Activated CD8-positive, alpha-beta T cell treated with anti-CD3 and anti-CD28 coated beads for 36 hours (primary cell): ENCODE measurements at places on chromosomes 11 and 22. TPM values are rescaled to one million over a fixed set of nuclear protein-coding genes. Genes with fewer than 3 reads are reported as not detected.

- H3K4me1 ChIP-seq: peaks cover 20% of the 10 kb centered on the region
- no peak overlapping the region for H3K4me3 ChIP-seq
- H3K27me3 ChIP-seq: no peaks in the 10 kb centered on the region
Measured at GRCh38 chr11:16799221-16799620, 60.8 kb downstream of the C11orf58 start.

GRCh38 chr11:82718821-82719220 is 14.8 kb downstream of the FAM181B start:
- no peaks in the 10 kb centered on the region for H3K36me3 ChIP-seq
- no peak for DNase-seq
- peaks cover 1% of the 10 kb centered on the region for H3K27me3 ChIP-seq
- H3K4me3 ChIP-seq: no peak overlapping the region

DNA sequence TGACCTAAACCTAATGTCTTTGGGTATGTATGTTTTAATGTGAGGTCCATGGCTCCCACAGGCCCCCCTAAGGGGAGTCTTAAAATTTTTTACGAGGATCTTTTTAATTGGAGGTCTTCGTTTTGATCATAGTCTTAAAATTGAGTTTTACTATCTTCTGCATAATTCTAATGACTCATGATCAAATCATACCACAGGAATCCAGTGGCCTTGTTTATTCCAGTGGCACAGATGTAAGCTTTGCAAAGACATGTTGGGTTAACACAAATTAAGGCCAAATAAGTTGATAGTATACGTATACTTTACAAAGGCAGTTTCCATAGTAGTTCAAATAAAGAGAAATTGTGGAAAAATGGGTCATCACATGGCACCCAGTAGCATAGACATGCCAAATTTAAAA is 33.9 kb upstream of the FJX1 start:
- no peaks in the 10 kb centered on the region for H3K36me3 ChIP-seq
- no peaks in the 10 kb centered on the region for H3K4me1 ChIP-seq
- H3K27me3 ChIP-seq: peaks cover 39% of the 10 kb centered on the region
- no peak for DNase-seq
- no peak overlapping the region for H3K4me3 ChIP-seq
- H3K27ac ChIP-seq: no peak overlapping the region

DNA sequence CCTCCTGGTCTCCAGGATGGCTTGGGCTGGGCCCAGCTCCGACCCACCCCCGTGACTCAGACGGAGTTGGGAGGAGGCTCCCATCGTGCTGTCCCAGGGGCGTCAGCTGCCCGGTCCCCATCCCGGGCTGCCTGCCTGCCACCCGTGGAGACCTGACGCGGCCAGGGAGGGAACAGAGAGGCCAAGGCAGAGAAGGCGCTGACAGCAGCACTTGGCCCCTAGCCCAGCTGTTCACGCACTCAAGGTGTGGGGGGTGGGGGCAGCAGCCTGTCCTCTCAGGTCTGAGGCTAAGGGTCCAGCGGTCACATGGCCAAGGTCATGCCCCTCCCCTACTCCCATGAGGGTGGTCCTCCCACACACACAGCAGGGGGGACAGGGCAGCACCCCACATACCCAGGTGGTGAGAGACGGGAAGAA is 48.6 kb downstream of the ELFN2 start:
- H3K4me1 ChIP-seq: no peaks in the 10 kb centered on the region
- peaks cover 12% of the 10 kb centered on the region for H3K27me3 ChIP-seq
- no peaks in the 10 kb centered on the region for H3K36me3 ChIP-seq
- no peak overlapping the region for H3K27ac ChIP-seq
- no peak for DNase-seq

- H3K4me3 ChIP-seq: no peak overlapping the region
- H3K27ac ChIP-seq: no peak overlapping the region
- H3K36me3 ChIP-seq: no peaks in the 10 kb centered on the region
- peak; percentile 7 for DNase-seq
Measured at GRCh38 chr11:62508336-62509058, 38.1 kb downstream of the AHNAK start.

DNA sequence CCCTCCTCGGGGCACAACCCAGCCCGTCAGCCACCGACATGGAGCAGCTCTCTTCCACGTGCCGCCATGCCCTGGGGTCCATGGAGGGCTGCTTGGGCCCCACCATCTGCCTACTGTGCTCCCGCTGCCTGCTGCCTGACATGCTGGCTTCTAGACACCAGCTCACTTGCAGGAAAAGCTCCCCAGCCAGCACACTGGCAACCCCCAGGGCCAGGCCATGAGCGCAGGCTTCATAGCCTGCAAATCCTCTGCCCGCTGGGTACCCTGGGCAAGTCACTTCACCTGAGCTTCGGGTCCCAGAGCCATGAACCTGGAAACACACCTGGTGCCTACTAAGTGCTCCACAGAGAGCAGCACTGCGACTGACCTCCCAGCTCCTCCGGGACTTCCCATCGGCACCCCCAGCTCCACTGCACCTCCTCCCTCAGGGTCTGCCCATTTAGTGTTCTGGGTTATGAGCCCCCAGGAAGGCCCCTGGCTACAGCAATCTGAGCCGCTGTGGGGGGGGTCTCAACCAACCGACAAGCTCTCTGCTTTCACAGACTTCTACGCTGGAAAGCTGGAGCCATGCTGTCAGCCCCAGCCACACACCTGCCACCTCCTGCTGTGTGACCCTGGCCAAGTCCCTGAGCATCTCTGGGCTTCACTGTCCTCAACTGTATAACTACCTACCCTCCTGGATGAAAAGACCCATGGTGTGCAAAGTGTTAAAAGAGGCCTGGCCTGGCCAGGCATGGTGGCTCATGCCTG is 139.2 kb downstream of the CRYBB2 start:
- no peak overlapping the region for H3K4me3 ChIP-seq
- no peaks in the 10 kb centered on the region for H3K27me3 ChIP-seq
- H3K4me1 ChIP-seq: no peaks in the 10 kb centered on the region
- DNase-seq: no peak
- H3K27ac ChIP-seq: no peak overlapping the region

GRCh38 chr11:96278039-96278897 is 64.7 kb downstream of the MAML2 start:
- no peaks in the 10 kb centered on the region for H3K27me3 ChIP-seq
- H3K4me1 ChIP-seq: peaks cover 64% of the 10 kb centered on the region
- peak overlapping the region; percentile 62 for H3K27ac ChIP-seq
- H3K36me3 ChIP-seq: peaks cover 14% of the 10 kb centered on the region
- peak overlapping the region; percentile 3 for H3K4me3 ChIP-seq

DNA sequence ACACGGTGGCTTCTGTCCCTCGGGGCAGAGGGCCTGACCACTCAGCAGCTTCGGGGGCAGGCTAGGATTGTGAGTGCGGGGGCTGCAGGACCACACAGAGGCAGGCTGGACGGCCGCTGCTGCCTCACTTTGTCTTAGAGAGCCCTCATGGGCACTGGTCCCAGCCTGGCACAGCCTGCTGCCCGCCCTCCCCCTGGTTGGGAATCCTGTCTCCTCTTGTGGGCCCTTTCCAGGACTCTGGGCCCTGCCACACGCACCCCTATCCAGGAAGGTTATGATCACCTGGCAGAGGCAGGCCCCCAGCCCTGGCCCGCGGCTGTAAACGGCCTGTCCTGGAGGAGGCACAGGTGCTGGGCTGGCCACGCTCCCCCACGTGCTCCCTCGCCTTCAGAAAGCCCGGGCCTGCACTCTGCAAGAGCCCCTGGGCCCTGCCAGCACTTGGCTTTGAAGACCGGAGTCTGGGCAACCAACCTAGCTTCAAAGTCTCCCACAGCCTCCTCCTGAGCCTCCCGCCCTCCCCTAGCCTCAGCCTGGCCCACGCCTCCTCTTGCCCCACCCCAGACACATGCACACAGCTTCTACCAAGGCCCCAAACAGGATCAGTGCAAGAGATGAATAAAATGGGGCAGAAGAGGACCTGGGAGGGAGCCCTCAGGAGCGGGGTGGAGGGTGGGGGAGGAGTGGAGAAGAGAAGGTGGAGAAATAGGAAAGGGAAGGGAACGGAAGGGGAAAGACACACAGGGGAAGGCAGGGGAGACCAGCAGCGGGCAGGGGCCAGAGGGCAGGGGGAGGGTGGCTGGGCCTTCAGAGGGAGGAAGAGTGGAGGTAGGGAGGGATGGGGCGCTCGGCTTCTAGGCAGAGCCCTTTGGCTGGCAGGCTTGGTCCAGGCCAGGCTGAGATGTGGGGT is 31.0 kb downstream of the SYT7 start:
- DNase-seq: no peak
- H3K4me3 ChIP-seq: no peak overlapping the region

- H3K27me3 ChIP-seq: no peaks in the 10 kb centered on the region
- no peak overlapping the region for H3K4me3 ChIP-seq
- no peak for DNase-seq
- no peak overlapping the region for H3K27ac ChIP-seq
Measured at GRCh38 chr22:29328055-29328454, 12.6 kb upstream of the RASL10A start.

- H3K27me3 ChIP-seq: no peaks in the 10 kb centered on the region
- H3K4me1 ChIP-seq: peaks cover 16% of the 10 kb centered on the region
- H3K4me3 ChIP-seq: no peak overlapping the region
- H3K27ac ChIP-seq: no peak overlapping the region
Measured at GRCh38 chr11:14422052-14422813, 63.2 kb upstream of the RRAS2 start.

GRCh38 chr11:112285841-112286311 is 25.2 kb upstream of the PLET1 start:
- H3K27ac ChIP-seq: no peak overlapping the region
- H3K36me3 ChIP-seq: no peaks in the 10 kb centered on the region
- DNase-seq: no peak
- H3K4me1 ChIP-seq: peaks cover 13% of the 10 kb centered on the region
- H3K27me3 ChIP-seq: peaks cover 2% of the 10 kb centered on the region

- H3K27me3 ChIP-seq: no peaks in the 10 kb centered on the region
- H3K27ac ChIP-seq: no peak overlapping the region
- DNase-seq: no peak
- no peak overlapping the region for H3K4me3 ChIP-seq
- peaks cover 15% of the 10 kb centered on the region for H3K36me3 ChIP-seq
Measured at GRCh38 chr11:72363112-72363511, 71.2 kb downstream of the CLPB start.

- no peaks in the 10 kb centered on the region for H3K27me3 ChIP-seq
- no peak for DNase-seq
- no peaks in the 10 kb centered on the region for H3K36me3 ChIP-seq
Measured at GRCh38 chr11:16402654-16403447, 46.5 kb upstream of the SOX6 start.

GRCh38 chr22:19636696-19637407 is 77.5 kb upstream of the SEPTIN5 start:
- no peak for DNase-seq
- no peak overlapping the region for H3K4me3 ChIP-seq
- H3K27ac ChIP-seq: no peak overlapping the region
- H3K36me3 ChIP-seq: no peaks in the 10 kb centered on the region
- peaks cover 3% of the 10 kb centered on the region for H3K27me3 ChIP-seq

GRCh38 chr11:48041877-48042695 is 61.7 kb downstream of the PTPRJ start:
- H3K36me3 ChIP-seq: peaks cover 7% of the 10 kb centered on the region
- DNase-seq: no peak
- no peaks in the 10 kb centered on the region for H3K27me3 ChIP-seq
- no peak overlapping the region for H3K4me3 ChIP-seq
- H3K27ac ChIP-seq: peak overlapping the region; percentile 68

DNA sequence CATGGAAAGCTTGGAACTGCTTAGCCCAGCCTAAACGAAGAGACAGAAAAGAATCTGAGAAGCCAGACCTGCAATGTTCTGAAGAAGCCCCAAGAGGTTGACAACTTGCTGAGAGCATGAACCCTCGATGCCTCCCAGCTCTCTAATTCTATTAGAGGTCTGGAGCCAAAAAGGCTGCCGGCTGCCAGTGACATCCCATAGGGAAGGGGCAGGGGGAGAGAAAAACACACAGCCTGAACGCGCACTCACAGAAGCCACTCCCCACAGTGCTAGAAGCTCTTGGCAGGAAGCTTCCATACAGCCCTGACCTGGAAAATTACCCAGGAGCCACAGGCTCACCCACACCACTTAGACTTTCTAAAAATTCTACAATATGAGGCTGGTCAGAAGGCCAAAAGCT is 18.3 kb downstream of the POLDIP3 start:
- no peak for DNase-seq
- peaks cover 50% of the 10 kb centered on the region for H3K36me3 ChIP-seq
- no peaks in the 10 kb centered on the region for H3K27me3 ChIP-seq
- no peak overlapping the region for H3K27ac ChIP-seq
- no peak overlapping the region for H3K4me3 ChIP-seq
- H3K4me1 ChIP-seq: no peaks in the 10 kb centered on the region

DNA sequence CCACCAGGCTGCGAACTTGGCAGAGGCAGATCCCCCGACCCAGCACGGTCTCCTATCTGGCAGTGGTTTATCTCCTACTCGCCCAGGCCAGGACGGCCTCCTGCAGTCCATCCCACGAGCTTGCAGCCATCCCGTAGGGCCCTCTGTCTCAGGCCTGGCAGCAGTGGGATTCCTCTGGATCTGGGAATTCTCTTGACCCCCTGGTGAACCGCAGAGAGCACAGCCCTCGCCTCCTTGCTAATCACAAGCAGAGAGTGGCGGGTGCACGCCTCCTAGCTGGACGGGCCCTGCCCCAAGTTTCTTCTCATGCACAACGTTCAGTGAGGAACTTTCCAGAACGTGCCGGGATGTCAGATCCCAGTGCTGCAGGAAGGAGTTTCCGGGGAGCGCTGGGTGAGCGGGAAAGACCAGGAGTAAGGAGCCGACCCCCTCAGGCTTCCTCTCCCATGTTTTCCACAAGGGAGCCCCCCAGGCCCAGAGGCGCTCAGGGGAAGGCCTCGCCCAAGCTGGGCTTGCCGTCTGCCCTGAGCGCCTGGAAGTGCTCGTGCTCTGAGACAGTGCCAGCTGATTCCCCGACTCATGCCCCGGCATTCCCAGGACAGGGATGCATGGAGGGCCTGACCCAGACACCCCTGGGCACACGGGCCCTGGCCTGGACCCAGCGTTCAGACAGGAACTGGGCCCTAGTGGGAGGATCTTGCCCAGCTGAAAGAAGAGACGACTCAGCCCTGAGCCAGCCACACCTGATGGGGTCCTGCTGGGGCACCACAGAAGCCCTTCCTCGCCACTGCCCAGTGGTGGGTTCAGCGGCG is 24.6 kb downstream of the IGF2 start:
- H3K27me3 ChIP-seq: peaks cover 9% of the 10 kb centered on the region
- no peak overlapping the region for H3K4me3 ChIP-seq
- no peaks in the 10 kb centered on the region for H3K36me3 ChIP-seq
- H3K4me1 ChIP-seq: no peaks in the 10 kb centered on the region

Gene TUB
- 0.05 TPM for total RNA-seq

Gene C22orf15
- 2.1 TPM for total RNA-seq
